ENCODE measurements at places on chromosomes 3 and 15. TPM values are rescaled to one million over a fixed set of nuclear protein-coding genes. Genes with fewer than 3 reads are reported as not detected.

LYZL4 gene
- not detected for total RNA-seq

TNFAIP8L3 gene
- not detected for total RNA-seq

PLA2G4D gene
- total RNA-seq = not detected

FETUB gene
- total RNA-seq = not detected

XYLB gene
- total RNA-seq = 5.3 TPM

GRAMD2A gene
- 0.10 TPM for total RNA-seq

FANCD2OS gene
- not detected for total RNA-seq
